ENCODE measurements at places on chromosomes 13 and 19. TPM values are rescaled to one million over a fixed set of nuclear protein-coding genes. Genes with fewer than 3 reads are reported as not detected.

DNA sequence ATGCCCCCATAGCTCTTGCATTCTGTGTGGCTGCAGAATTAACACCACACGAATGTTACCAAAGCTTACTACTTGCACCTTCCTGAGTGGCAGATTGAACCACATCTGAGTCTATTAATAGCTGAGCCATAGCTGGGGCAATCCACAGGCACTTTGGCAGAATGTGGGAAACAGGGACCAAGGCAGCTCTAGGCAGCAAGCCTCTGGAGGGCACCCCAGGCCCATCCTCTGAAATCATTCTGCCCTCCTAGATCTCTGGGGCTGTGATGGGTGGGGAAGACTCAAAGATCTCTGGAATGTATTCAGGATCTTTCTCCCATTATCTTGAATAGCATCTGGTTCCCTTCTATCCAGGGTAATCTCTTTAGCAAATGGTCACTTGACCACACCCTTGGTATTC lies 139.3 kb downstream of the TNFRSF19 start:
- H3K4me3 ChIP-seq = no peak overlapping the region
- DNase-seq = no peak
- no peaks in the 10 kb centered on the region for H3K4me1 ChIP-seq
- H3K27ac ChIP-seq = no peak overlapping the region
- H3K36me3 ChIP-seq = no peaks in the 10 kb centered on the region
- H3K27me3 ChIP-seq = no peaks in the 10 kb centered on the region

- H3K4me3 ChIP-seq = no peak overlapping the region
- no peaks in the 10 kb centered on the region for H3K36me3 ChIP-seq
- H3K27ac ChIP-seq = no peak overlapping the region
Observed at GRCh38 chr13:27830010-27830409, 37.7 kb downstream of the GSX1 start.

DNA sequence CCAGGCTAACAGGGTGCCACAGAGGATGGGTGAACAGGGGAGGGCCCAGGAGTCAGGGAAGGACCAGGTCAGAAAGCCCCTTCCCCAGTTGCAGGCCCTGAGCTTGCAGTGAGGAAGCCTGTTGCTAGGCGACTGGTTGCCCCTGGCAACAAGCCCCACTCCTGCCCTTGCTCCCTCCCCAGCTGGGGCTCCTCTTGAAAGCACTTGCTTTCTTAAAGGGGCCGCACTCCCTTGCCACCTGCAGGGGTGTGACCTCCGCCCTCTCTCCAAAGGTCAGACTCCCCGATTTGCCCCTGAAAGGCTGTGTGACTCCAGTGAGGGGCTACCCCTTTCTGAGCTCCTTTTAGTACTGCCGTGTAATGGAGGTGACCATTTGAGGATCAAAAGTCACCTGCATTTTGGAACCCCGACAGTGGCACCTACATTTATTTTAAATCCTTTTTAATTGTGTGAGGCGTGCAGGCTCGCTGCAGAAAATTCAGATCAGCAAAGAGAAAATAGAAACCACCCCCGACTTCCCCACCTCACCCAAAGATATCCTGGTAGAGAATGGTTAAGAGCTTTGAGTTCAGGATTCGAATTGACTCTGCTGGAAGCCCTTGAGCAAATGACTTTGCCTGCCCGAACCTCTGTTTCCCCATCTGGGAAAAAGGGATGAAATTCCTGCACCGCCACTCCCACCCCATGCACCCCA lies 4.8 kb downstream of the FCHO1 start:
- no peaks in the 10 kb centered on the region for H3K27me3 ChIP-seq
- H3K27ac ChIP-seq = no peak overlapping the region
- no peaks in the 10 kb centered on the region for H3K36me3 ChIP-seq
- DNase-seq = peak; percentile 38

ZNF441 gene
- total RNA-seq = 7.1 TPM

SIGLEC12 gene
- total RNA-seq = 1.4 TPM

GRCh38 chr19:13163609-13164342 lies 13.6 kb downstream of the IER2 start:
- H3K27me3 ChIP-seq = no peaks in the 10 kb centered on the region
- no peaks in the 10 kb centered on the region for H3K36me3 ChIP-seq
- H3K4me1 ChIP-seq = peaks cover 38% of the 10 kb centered on the region
- peak overlapping the region; percentile 40 for H3K27ac ChIP-seq
- H3K4me3 ChIP-seq = no peak overlapping the region

ANKRD24 gene
- 1.4 TPM for total RNA-seq

GRCh38 chr13:21529146-21529893 lies 70.2 kb upstream of the ZDHHC20 start:
- H3K4me3 ChIP-seq = no peak overlapping the region
- DNase-seq = no peak
- no peak overlapping the region for H3K27ac ChIP-seq
- no peaks in the 10 kb centered on the region for H3K4me1 ChIP-seq

ZIM2 gene
- 3.1 TPM for total RNA-seq

MTUS2 gene
- not detected for total RNA-seq

DNA sequence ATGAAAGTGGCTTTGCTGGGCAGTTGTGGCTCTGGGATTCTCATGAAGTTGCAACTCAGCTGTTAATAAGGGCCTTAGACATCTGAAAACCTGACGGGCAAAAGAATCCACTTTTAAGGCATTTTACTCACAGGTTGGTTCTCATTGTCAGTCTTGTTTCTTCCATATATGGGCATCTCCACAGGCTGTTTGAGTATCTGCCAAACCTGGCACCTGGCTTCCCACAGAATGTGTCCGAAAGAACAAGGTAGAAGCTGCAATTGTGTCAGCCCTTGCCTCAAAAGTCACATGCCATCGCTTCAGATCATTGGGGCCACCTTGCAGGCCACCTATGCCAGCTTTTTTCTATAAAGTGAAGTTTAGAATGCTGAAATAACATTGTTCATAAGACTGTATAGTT lies 102.4 kb downstream of the KCTD12 start:
- no peaks in the 10 kb centered on the region for H3K27me3 ChIP-seq
- no peak overlapping the region for H3K4me3 ChIP-seq
- DNase-seq = no peak
- no peak overlapping the region for H3K27ac ChIP-seq
- H3K36me3 ChIP-seq = no peaks in the 10 kb centered on the region

DNA sequence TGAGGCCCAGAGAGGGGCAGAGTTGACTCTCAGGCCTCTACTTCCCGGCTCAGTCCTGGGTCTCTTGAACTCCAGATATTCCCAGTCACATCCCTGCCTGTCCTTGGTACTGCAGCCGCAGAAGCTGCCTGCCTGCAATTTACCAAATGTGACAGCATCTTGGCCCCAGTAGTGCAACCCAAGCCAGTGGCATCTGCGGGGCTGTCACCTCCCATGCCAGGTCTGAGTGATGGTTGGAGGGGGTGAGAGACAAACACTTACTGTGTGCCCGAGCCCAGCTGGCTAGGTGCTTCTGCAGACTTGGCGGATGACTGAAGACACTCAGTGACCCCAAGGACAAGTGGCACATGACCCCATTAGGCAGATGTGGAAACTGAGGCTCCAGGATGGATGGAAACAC lies 18.4 kb downstream of the ZNRF4 start:
- H3K27ac ChIP-seq = no peak overlapping the region
- no peaks in the 10 kb centered on the region for H3K36me3 ChIP-seq
- H3K27me3 ChIP-seq = peaks cover 5% of the 10 kb centered on the region
- H3K4me3 ChIP-seq = no peak overlapping the region
- DNase-seq = no peak

CERS1 gene
- 0.92 TPM for total RNA-seq

DNA sequence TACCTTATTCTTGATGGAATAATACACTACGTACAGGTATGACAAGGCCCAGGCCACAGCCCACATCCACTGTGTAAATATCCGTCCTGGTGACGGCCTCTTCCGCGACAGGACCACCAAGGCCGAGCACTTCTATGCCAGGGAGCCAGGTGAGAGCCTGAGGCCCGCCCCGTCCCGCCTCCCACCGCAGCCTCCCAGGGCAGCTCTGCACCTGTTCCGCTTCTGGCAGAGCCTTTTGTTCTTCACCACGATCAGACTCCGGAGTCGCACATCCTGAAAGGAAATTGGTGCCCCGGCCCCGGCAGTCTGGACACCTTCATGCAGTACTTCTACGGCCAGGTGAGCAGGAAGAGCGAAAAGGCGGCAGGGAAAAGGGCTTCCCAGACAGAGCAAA lies 10.6 kb upstream of the ZNF358 start:
- no peak overlapping the region for H3K4me3 ChIP-seq
- no peak overlapping the region for H3K27ac ChIP-seq
- H3K27me3 ChIP-seq = no peaks in the 10 kb centered on the region
- no peaks in the 10 kb centered on the region for H3K36me3 ChIP-seq

- no peak for DNase-seq
- H3K4me1 ChIP-seq = no peaks in the 10 kb centered on the region
- H3K27me3 ChIP-seq = no peaks in the 10 kb centered on the region
- H3K27ac ChIP-seq = no peak overlapping the region
- no peaks in the 10 kb centered on the region for H3K36me3 ChIP-seq
- no peak overlapping the region for H3K4me3 ChIP-seq
Observed at GRCh38 chr13:30037766-30038165, 187.3 kb upstream of the UBL3 start.

GRCh38 chr13:43196750-43197370 lies 173.5 kb downstream of the DNAJC15 start:
- no peaks in the 10 kb centered on the region for H3K36me3 ChIP-seq
- H3K27ac ChIP-seq = no peak overlapping the region
- H3K27me3 ChIP-seq = no peaks in the 10 kb centered on the region
- H3K4me1 ChIP-seq = peaks cover 12% of the 10 kb centered on the region

JAK3 gene
- total RNA-seq = 10.8 TPM

GRCh38 chr19:7644550-7644877 lies 7.6 kb downstream of the STXBP2 start:
- H3K4me3 ChIP-seq = no peak overlapping the region
- H3K4me1 ChIP-seq = no peaks in the 10 kb centered on the region
- no peak for DNase-seq
- H3K27me3 ChIP-seq = no peaks in the 10 kb centered on the region
- H3K27ac ChIP-seq = no peak overlapping the region

DNA sequence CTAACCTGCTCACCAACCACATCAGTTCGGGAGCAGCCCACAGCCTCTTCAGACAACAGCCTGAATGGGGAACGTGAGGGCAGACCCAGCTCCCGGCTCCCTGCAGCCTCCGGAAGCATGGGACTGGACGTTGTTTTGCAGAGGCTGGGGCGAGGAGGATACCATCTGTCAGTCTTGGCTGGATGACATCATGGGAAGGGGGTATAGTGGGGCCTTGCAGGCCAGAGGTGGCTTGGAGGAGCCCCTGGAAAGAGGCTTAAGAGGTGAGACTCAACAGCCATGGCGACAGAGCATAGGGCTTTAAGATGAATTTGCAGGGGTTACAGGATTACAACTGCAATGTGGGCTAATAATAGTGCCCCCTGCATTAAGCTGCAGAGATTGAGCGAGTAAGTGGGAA lies 1.5 kb downstream of the FXYD3 start:
- no peak for DNase-seq
- H3K4me3 ChIP-seq = no peak overlapping the region
- no peaks in the 10 kb centered on the region for H3K36me3 ChIP-seq
- H3K4me1 ChIP-seq = no peaks in the 10 kb centered on the region
- no peak overlapping the region for H3K27ac ChIP-seq

TMC4 gene
- 1.2 TPM for total RNA-seq

- no peak for DNase-seq
- no peaks in the 10 kb centered on the region for H3K36me3 ChIP-seq
- H3K27me3 ChIP-seq = no peaks in the 10 kb centered on the region
- no peaks in the 10 kb centered on the region for H3K4me1 ChIP-seq
Observed at GRCh38 chr13:64925284-64925683, 2304.9 kb downstream of the PCDH9 start.

- H3K4me1 ChIP-seq = no peaks in the 10 kb centered on the region
- no peaks in the 10 kb centered on the region for H3K27me3 ChIP-seq
- DNase-seq = no peak
- no peak overlapping the region for H3K4me3 ChIP-seq
Observed at GRCh38 chr13:80695841-80696240, 354.9 kb upstream of the SPRY2 start.

GRCh38 chr19:38298821-38299680 lies 5.0 kb upstream of the C19orf33 start:
- no peaks in the 10 kb centered on the region for H3K27me3 ChIP-seq
- no peak overlapping the region for H3K4me3 ChIP-seq
- no peaks in the 10 kb centered on the region for H3K4me1 ChIP-seq
- DNase-seq = no peak
- no peaks in the 10 kb centered on the region for H3K36me3 ChIP-seq
- H3K27ac ChIP-seq = no peak overlapping the region

GRCh38 chr19:4452230-4452990 lies 5.2 kb downstream of the UBXN6 start:
- H3K4me1 ChIP-seq = peaks cover 55% of the 10 kb centered on the region
- H3K27me3 ChIP-seq = no peaks in the 10 kb centered on the region
- H3K27ac ChIP-seq = peak overlapping the region; percentile 95
- H3K36me3 ChIP-seq = peaks cover 62% of the 10 kb centered on the region

- DNase-seq = no peak
- H3K27me3 ChIP-seq = no peaks in the 10 kb centered on the region
- no peak overlapping the region for H3K4me3 ChIP-seq
Observed at GRCh38 chr13:83377491-83377890, 504.8 kb downstream of the SLITRK1 start.

ZNF415 gene
- total RNA-seq = 31.4 TPM

PCSK4 gene
- 1.2 TPM for total RNA-seq
